ENCODE measurements at places on chromosomes 13 and 19.

DNA sequence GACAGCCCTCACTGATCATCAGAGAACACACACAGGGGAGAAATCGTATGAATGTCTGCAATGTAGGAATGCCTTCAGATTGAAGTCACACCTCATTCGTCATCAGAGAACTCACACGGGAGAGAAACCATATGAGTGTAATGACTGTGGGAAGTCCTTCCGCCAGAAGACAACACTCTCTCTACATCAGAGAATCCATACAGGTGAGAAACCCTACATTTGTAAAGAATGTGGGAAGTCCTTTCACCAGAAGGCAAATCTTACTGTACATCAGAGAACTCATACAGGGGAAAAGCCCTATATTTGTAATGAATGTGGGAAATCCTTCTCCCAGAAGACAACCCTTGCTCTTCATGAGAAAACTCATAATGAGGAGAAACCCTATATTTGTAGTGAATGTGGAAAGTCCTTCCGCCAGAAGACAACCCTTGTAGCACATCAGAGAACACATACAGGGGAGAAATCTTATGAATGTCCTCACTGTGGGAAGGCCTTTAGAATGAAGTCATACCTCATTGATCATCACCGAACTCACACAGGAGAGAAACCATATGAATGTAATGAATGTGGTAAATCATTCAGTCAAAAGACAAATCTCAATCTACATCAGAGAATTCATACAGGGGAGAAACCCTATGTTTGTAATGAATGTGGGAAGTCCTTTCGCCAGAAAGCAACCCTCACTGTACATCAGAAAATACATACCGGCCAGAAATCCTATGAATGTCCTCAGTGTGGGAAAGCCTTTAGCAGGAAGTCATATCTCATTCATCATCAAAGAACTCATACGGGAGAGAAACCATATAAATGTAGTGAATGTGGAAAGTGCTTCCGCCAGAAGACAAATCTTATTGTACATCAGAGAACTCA lies 32.5 kb downstream of the ZNF567 start:
- no peak for DNase-seq

DNA sequence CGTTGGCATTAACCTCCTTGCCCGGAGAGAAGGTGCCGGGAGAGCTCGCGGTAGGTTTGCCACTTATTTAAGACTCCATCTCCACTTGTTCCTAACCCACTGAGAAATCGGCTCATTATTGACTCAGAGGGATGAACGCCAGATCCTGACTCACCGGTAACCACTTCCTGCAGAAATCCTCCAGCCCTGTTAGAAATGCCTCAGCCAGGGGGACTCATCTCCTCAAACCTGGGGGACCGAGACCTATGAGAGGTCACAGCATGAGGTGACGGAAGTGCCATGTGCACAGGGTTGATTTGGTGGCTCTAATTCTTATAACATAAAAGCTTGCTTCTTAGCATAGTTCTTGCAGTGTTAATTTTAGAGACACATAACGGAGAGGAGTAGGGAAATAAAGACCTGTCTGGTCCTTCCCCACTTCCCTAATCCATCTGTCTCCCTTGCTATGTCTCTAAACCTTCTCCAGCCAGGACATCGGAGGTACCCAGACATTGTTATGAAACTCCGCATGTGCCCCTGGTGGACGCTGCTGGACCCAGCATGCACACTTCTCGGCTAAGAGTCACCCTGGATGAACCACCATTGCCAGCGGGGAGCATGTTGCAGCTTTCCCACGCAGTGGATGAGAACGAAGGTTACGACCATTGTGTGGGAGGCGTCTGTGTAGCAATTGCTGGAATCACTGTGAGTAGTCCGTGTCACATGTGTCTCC lies 158.9 kb downstream of the EFNB2 start:
- peak; percentile 61 for DNase-seq

- DNase-seq: no peak
Measured at GRCh38 chr19:31759359-31759758, 410.1 kb upstream of the TSHZ3 start.

GRCh38 chr19:6271721-6272410 lies 7.9 kb downstream of the MLLT1 start:
- peak; percentile 68 for DNase-seq

Measured in stomach (tissue), 19 donors.